T-helper 17 cell (primary cell): ENCODE measurements at places on chromosomes 5 and 9.

DNA sequence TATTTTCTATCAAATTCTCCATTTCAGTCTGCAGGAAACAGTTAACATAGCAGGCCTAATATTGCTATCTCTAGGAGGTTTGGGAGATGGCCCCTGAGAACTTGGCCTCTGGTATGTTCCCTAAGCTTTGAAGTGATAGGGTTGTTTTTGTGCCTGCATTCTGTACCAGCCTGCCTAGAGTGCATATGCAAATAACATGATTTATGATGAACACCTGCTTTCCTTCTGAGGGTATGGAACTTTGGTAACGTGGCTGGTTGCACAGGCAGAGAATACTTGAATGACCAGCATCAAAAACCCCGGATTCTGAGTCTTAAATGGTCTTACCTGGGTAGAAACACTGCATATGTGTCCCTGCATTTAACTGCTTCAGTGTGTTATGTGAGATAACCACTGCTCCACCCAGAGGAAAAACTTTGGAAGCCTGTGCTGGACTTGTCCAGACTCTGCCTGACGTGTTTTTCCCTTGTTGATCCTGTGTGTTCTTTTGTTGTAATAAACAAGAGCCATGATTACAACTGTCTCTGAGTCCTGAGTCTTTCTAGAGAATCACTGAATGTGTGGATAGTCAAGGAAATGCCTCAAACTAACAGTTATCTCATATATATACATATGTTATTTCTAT is 111.3 kb upstream of the ABCA1 start:
- H3K36me3 ChIP-seq: no peaks in the 10 kb centered on the region
- H3K27me3 ChIP-seq: no peaks in the 10 kb centered on the region
- H3K4me3 ChIP-seq: no peak overlapping the region
- DNase-seq: no peak
- H3K27ac ChIP-seq: no peak overlapping the region

GRCh38 chr5:73591102-73591695 is 25.7 kb downstream of the UTP15 start:
- H3K27ac ChIP-seq: no peak overlapping the region
- H3K27me3 ChIP-seq: peaks cover 16% of the 10 kb centered on the region
- H3K4me3 ChIP-seq: no peak overlapping the region
- no peaks in the 10 kb centered on the region for H3K36me3 ChIP-seq

DNA sequence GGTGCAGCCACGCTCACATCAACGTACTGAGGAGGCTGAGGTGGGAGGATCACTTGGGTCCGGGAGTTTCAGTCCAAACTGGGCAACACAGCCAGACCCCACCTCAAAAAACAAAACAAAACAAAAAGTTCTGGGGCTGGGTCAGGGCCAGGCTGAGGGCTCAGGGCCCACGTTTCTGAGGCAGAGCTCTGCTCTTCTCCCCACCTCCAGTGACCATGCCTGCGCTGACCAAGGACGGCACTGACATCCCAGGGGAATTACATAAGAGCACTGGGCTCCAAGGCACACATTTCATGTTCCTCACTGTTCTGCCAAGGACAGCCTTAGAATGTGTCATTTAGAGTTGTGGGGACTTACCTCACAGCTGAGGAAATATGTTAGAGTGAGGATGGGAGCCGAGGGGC is 40.4 kb upstream of the TESK1 start:
- no peaks in the 10 kb centered on the region for H3K27me3 ChIP-seq
- H3K27ac ChIP-seq: no peak overlapping the region
- DNase-seq: no peak
- no peak overlapping the region for H3K4me3 ChIP-seq

DNA sequence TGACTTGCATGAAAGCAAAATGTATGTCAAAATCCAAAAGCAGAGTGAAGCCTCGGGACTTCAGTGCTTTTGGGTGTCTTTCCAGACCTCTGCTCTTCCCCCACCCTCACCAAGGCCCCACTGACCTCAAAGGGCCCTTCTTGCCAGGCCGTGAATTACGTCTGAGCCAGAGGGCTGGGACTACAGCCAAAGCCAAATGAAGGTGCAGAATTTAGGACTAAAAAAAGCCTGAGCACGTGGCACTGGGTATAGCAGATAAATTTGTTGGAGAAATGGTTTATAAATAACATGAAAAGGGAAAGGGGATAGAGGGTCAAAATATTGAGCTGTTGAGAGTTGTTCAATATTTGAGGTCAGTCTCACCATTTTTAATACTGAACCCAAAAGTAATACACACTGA is 163.4 kb downstream of the GHR start:
- no peaks in the 10 kb centered on the region for H3K36me3 ChIP-seq
- H3K4me1 ChIP-seq: peaks cover 6% of the 10 kb centered on the region
- no peak overlapping the region for H3K27ac ChIP-seq
- peaks cover 49% of the 10 kb centered on the region for H3K27me3 ChIP-seq
- no peak for DNase-seq

DNA sequence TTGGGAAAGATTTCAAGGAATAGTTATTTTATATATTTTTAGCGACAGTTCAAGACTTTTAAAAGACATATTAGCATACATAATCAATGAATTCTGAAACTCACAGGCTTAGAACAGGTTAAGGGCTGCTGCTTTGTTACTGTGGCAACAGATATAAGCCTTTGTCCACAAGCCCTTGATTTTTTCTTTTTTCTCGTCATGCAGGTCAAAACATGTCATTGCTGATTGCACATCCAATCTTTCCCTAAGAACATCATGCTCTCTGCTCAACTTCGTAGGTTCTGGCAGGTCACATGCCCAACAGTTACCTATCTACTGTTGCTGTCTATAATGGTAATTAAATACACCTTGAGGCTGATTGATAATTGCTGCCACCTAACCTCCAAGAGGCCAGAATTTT is 172.5 kb upstream of the PTPRD start:
- H3K4me3 ChIP-seq: no peak overlapping the region
- no peaks in the 10 kb centered on the region for H3K27me3 ChIP-seq
- H3K27ac ChIP-seq: no peak overlapping the region
- no peaks in the 10 kb centered on the region for H3K36me3 ChIP-seq
- DNase-seq: no peak
